ENCODE measurements at places on chromosomes 5 and 9.

DNA sequence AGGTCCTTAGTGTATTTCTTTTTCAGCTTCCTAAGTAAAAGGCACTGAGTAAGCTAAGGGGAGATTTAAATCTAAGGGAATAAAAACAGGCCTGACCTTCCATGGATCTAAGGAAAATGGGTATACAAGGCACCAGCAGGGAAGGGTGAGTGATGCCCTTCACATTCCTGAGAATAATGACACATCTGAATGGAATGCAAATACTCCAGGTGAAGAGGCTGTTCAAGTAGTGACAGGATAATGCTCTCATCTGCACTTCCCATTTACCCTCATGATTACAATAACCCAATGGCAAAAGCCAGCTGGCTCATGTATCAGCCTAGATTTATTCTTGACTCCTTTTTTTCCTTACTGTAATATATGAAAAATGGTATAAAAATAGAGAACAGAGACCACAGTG, 216.2 kb upstream of the ACTBL2 start:
- no peak for DNase-seq

GRCh38 chr5:81898403-81898802, 73.4 kb upstream of the ATG10 start:
- DNase-seq = no peak

DNA sequence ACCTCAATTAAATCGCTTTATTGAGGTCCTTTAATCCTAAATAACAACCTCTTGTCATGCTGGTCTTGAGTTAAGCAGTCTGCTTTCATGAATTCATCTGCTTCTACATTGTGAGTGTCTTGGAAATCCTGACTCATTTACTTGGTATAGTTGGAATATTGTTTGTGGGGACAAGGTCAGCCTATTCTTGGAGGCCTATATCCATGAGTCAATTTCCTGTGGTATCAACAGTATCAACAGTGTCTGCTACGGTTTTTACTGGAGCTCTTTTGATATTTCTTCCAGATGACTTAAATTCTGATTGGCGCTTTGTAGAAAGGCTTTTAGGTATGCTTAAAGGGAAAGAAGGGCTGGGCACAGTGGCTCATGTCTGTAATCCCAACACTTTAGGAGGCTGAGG, 71.2 kb upstream of the PARP8 start:
- DNase-seq = no peak

- DNase-seq = no peak
Measured at GRCh38 chr5:171258737-171259415, 50.2 kb upstream of the TLX3 start.

- DNase-seq = no peak
Measured at GRCh38 chr9:114027863-114028465, 50.1 kb downstream of the AMBP start.

DNA sequence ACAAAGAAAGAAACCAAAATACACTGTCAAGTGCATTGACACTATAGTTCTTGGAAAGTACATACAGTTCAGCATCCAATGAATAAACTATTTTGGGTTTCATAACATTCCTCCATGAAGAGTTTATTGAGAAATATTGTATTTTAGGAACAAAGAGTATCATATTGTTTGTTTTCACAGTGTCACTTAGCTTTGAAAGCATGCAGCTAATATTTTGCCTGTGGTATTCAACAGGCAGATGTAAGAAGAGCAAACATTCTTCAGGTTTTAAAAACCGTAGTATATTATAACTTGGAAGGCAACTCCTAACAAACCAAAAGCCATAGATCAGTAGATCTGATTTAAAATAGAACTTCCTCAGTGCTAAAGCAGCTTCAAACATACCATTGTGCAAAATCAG, 4.5 kb downstream of the PRELID2 start:
- DNase-seq = no peak

- DNase-seq = no peak
Measured at GRCh38 chr5:158837908-158838307, 261.8 kb downstream of the EBF1 start.

DNA sequence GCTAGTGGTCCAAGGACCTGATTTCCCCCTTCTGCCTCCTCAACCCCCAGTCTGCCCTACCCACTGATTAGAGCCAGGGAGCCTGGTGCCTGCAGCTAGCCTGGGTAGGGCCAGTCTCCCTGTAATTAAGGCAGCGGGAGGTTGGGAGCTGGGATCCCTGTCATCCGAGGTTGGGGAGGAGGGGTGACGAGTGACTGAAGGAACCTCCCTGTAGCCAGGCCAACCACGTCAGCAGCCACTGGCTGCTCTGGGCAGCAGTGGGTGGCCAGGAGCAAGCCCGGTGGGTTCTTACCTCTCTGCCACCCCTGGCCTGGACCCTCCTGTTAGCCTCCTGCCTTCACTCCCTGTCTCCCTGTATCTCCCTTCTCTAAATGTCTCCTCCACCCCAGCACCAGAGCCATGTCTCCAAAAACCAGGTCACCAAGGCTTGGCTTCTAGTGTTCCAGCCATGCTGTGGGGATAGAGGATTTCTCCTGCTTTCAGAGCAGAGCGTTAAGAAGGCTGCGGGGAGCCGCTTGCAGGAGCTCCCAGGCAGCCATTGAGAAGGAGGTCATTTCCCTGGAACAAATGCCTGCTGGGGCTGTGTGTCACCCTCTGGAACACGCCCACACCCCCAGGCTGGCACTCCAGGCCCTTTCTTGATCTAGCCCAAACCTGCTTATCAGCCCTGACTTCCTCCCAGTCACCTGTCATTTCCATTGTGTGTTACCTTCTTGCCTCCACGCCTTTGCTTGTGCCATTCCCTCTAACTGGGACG, 65.0 kb upstream of the GGTA1 start:
- no peak for DNase-seq

DNA sequence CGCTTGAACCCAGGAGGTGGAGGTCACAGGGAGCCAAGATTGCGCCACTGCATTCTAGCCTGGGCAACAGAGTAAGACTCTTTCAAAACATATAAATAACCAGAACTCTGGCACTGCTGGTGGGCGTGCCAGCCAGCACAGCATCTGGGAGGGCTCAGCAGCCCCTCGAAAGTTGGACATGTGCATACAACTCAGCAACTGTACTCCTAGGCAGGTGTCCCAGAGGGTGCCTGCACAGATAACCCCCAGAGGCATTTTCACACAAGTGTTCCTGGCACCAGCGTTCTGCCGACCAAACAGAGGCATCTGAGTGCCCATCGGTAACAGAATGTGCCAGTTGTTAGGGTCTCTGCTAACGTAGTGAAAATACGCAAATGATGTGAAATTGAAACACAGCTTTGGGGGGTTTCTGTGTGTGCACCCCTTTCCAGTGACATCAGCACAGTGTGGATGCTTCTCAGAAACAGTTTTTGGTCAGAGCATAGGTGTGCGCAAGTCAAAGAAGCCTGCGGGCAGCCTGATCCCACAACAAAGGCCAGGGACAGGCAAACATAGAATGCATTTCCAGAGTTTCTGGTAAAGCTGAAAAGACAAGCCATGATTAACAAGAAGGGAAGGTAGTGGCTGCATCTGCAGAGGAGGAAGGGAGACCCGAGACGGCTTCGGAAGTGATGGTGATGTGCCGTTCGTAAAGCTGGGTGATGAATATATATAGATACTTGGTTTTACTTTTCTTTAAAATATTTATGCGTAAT, 190.2 kb downstream of the CACNA1B start:
- DNase-seq = no peak

DNA sequence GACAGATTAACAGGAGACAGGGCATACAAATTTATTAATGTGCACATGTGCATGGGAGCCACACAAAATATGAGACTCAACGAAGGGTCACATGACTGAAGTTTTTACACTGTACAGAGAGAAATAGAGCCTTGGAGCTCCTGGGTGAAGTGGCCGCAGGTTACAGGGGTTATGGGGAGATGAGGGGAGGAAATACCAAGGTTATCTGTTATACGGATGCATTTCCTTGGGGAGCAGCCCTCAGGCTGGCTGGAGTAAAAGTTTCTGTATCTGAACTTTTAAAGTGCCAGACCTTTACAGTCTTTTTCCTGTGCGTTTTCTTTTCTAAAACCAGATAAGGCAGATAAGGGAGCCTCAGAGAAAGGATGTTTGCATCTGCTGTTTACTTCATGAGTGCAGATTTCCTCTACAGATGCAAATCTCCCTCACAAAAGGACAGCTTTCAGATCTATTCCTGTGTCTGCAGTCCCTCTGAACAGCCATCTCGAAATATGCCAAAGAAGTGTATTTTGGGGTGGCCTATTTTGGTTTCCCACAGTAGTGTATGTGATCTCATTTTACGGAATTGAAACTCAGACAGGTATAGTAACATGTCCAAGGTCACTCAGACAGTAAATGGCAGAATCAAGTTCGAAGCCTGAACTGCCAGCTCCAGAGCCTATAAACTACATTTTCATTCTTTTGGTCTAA, 139.3 kb upstream of the FBXL17 start:
- DNase-seq = no peak

DNA sequence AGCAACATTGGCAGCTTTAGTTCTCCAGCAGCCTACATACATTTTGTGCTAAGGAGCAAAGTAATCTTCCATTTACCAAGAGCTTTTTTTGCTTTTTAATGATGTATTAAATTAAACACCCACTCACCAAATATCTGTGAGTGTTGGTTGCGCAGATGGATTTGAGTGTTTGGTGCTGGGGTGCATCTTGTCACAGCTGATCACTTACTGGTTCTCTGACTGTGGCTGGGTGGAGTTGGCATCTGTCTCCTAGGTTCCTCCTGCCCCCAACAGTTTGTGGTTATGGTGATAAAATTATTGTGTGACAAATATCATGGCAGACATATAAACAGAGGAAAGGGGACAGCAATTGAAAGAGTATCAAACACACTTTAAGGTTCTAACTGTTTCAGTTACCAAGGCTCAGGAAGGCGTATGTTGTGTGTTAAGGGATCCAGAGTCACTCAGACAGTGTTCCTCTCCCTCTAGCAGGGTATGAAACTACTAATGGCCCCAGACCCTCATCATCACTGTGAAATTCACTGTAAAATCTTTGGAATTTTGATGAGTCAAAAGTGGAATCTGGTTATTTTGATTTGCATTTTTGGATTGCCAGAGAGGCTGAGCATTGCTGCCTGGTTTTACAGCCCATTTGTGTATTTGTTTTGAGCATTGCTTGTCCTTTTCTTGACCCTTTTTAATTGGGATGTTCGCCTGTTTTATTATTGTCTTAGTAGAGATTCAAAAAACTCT, 81.7 kb downstream of the PDE8B start:
- no peak for DNase-seq

DNA sequence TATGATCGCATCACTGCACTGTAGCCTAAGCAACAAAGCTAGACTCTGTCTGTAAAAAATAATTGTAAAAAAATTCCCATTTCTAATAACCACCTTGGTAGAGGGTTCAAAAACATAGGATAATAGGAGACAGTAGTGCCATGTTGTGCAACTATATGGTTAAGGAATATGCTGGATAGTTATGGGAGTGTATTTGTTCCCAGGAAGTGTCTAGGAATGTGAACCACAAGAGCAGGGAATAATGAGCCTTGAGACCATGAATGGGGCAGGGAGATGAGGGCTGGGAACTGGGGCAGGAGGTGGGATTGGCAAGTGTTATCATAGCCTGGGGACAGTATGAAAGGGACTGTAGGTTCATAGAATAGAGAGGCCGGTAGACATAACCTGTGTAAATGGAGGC, 50.4 kb downstream of the RUSC2 start:
- DNase-seq = no peak

- DNase-seq = no peak
Measured at GRCh38 chr5:125038477-125038876, 292.0 kb upstream of the ZNF608 start.

All from RWPE2 (cell line).